Cardiac septum (tissue), 1 donor: ENCODE measurements at places on chromosomes 3 and 15.

DNA sequence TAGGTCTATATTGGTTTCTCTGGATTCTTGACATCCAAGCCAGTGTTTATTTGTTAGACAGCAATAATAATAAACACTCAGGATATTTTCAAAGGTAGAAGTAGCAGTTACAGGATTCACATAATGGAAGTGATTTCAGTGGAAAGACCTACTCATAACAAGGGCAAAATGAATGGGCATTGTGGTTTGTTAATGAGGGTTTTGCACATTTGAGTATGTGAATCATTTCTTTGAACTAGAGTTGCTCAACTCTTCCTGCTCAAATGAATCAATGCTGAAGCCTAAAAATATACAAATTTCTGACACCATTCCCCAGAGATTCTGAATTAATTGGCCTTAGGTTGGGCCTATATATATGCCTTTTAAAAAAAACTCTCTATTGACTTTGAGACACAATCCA, 4.1 kb upstream of the COL6A5 start:
- DNase-seq: no peak

- DNase-seq: no peak
Observed at GRCh38 chr3:143124601-143125520, 5.3 kb downstream of the CHST2 start.

DNA sequence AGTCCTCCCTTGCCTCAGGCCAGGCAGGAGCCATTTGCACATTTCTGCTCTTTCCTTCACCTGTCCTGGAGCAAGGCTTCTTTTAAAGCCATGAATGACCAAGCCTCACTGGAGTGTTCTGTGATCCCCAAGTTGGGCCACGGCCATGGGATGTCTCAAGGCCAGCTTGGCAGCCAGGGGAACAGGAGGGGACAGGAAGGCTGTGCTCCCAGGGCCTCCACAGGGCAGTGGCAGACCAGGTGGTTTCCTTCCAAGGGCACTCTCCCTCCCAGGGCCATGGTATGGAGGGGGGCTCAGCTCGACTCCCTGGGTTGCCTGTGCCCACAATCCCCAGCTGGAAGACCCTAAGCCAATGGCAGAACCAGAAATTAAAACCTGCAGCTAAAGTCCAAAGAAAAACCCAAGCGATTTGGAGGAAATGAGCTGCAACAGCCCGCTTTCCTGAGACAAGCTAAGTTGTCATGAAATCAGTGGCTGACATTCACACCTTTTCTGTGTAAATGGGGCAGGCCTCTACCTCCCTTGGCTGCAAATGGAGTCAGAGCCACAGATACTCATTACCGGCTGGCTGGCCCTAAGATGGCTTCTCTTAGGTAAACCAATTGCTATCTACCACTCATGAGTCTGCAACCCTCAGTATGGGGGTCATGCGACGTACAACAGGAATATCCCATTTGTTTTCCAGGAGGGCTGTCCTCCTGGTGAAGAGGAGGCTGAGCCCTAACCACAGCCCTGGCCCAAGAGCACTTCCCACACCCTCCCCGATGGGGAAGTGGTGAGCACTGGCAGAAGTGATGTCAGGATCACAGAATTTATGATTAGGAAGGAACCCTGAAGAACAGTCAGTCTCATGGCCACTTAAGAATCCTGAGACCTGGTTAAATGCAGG, 83.3 kb downstream of the SNRK start:
- no peak for DNase-seq

- DNase-seq: no peak
Observed at GRCh38 chr3:148230473-148230872, 467.2 kb upstream of the AGTR1 start.

GRCh38 chr3:25416176-25416575, 11.9 kb upstream of the RARB start:
- DNase-seq: no peak

DNA sequence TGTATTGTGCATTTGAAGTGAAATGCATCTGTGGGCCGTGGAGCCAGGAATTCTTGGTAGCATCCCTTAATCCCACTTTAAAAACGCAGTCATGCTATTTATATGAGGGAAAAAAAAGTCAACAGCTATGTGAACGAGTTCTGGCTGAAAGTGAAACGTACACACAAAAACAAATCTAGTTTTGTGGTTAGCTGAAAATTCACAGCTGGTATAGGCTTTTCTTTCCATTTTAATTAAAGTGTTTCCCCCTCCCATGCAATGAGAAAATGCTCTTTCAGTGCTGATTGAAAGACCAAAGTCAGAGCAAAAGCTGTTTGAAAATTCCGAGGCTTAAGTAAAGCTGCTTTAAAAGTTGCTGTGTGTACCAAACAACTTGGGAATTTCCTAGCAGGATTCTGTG, 297.4 kb downstream of the PLCL2 start:
- no peak for DNase-seq

GRCh38 chr3:33071181-33071580, 25.8 kb downstream of the GLB1 start:
- DNase-seq: no peak

DNA sequence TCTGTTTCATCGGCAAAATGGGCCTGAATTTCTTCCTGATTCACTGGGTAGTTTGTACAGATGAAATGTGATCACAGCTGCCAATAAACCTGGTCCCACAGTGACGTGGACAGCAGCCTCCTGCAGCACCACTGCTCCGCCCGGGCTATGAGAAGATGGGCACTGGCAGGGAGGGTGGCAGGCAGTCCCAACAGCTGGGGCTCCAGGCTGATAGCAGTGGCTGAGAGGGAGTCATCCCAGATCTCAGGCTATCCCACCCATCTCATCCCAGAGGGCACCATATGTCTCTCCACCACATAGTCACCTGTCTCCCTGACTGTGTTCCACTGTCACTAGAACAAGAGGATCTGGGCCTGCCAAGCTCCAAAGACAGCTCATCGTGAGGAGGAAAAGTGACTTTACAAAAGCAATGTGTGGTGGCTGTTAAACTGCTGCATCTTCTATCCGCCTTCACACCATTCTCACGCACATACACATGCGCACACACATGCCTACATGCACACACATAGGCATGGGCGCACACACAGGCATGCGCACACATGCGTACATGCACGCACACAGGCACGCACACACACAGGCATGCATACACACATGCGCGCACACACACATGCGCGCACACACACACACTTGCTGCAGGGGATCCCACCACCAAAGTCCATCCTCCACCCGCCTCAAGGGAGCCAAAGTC, 46.2 kb downstream of the RGMA start:
- no peak for DNase-seq

DNA sequence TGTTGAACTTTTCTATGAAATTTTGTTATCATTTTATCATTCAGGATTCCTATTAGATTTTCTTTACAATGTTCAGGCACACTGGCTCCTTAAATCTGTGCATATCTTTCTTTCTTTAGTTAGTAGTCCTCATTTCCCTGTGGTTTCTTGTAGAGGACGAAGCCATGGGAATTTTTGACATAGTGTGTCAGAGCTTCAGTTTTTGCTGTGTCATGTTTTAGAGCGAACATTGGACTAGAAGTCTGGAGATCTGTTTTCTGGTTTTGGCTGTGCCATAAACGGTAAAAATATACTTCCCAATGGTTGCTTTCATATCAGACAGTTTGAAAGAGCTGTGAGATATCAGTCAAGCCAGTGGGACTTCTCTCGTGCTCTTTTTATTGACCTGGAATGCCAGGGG, 105.2 kb downstream of the CHCHD4 start:
- no peak for DNase-seq

DNA sequence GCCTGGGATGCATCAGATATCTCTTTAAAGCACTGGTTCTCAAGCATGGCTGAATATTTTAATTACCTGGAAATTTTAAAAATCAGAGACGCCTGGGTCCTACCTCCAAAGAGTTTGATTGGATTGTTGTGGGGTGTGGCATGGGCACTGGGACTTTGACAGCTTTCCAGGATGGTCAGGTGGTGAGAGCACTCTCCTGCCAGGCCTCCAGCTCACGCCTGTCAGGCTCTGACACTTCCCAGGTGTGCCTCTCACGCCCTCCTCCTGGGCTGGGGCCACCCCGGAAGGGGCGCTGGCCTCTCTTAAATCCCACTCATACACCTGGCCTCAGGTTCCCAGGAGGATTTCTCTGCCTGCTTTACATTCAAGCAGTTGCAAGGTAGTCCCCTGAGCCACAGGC, 48.5 kb downstream of the AMOTL2 start:
- no peak for DNase-seq

- no peak for DNase-seq
Observed at GRCh38 chr3:153443961-153444360, 281.9 kb downstream of the RAP2B start.

DNA sequence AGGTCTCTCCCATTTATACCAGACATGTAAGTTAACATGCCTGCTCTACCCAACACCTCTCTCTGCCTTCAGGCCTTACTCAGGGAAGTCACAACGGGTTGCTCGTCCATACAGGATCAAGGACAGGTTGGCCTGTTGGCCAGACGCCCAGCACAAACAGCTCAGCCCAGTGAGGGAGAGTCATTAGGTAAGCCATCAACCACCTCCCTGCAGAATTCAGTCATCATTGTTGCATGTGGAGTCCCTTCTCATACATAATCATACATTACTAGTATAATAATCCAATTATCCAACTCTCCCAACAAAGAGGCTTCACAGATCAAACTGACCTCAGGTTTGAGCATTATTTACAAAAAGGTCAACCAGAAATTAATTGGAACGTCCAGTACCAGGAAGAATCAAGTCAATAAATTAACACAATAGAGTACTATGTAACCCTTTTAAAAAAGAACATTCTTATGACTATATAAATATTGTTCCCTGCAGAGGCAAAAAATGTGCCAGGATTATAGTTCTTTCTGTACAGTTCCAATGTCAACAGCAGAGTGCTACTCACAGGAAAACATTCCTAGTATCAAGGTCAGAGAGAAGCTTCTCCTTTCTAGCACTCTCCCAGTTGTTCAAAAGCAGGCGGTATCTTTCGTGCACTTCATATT, 33.2 kb downstream of the HOMER2 start:
- DNase-seq: no peak

DNA sequence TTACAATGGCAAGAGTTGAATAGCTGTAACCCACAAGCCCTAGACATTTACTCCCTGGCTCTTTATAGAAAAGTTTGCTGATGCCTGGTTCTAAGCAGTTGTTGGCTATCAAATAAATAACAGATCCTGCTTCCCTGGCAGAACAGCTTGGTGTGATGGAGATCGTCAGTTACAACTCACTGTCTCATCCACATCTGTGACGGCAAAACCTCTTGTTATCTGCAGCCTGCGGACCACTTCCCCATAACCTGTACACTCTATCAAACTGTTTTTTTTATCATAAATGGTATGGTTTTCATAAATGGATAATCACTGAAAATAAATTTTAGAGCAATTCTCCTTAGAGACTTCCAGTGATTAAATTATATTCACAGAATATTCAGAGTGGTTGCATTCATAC, 14.1 kb downstream of the ZDHHC3 start:
- no peak for DNase-seq

GRCh38 chr15:50259276-50259675, 6.2 kb downstream of the HDC start:
- DNase-seq: no peak

DNA sequence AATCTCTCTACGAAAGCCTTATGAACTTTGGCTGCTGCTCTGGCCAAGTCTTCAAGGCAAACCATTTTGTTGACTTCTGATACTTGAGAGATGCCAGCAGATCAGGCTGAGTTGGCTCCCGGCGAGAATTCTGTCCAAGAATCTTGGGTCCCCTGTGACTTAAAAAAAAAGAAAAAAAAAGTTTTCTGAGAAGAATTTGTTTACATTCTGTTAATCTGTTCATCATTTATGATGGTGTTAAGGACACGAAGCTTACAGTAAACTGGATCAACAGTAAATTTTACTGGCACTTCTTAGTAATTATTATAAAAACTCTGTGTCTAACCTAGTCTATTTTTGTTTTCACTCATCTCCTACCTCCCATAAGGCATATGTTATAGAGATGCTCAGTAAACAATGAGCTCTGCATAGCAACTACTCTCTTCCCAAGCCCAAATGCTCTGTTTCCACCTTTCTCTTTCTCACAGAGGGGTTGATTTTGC, 320.9 kb upstream of the RASGRP1 start:
- DNase-seq: no peak

DNA sequence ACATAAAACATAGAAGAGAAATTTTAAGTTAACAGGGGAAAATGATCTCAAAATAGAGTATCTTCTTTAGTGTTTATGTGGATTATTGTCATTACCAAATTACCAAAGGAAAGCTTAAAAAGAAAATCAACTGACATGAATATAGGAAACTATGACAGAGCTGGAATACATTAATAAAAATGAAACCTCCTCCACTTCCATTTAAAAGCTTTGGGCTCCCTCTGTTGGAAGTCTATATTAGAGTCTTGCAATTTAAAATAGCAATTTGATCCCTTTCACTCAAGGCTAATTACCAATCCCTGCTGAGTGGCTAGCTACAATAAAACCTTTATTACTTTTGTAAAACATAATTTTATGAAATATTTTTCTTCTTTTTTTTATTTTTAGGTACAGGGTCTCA, 61.4 kb upstream of the IMPG2 start:
- DNase-seq: no peak

DNA sequence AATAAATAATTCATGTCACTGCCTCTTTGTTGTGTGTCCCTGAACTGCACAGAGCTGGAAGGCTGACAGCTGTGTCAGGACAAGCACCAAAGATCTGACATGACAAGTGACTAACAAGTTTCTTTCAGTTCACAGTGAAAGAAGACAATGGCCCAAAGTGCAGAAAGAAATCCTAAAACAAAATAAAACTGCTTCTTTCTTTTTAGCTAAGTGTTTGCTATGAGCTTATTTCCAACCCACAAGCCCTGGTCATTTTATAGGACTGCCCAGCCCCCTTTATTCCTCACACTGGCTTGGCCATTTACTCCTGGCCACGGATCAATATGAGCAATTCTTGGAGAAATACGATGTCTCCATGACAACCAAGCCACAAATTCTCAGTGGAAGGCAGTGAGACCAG, 238.5 kb downstream of the WDR72 start:
- DNase-seq: no peak

GRCh38 chr15:31452595-31453557, 126.2 kb downstream of the KLF13 start:
- DNase-seq: no peak

DNA sequence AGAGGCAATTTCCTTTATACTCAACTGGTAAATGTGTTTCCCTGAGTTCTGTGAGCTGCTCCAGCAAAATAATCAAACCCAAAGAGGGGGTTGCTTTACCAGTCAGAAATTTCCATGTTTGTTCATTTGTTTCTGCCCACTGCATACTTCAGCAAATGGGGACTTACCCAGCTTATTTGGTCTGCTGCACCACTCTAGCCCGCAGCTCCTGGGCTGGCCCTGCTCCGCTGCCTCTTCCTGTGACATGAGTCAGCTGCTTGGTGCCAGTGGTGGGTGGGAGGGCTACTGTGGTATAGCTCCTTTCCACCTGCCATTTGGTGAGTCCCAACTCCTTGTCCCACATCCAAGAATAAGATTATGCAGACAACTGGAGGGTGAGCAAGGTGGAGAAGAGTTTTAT, 644.2 kb downstream of the MCTP2 start:
- DNase-seq: no peak

- no peak for DNase-seq
Observed at GRCh38 chr3:141147657-141148056, 84.0 kb upstream of the PXYLP1 start.

DNA sequence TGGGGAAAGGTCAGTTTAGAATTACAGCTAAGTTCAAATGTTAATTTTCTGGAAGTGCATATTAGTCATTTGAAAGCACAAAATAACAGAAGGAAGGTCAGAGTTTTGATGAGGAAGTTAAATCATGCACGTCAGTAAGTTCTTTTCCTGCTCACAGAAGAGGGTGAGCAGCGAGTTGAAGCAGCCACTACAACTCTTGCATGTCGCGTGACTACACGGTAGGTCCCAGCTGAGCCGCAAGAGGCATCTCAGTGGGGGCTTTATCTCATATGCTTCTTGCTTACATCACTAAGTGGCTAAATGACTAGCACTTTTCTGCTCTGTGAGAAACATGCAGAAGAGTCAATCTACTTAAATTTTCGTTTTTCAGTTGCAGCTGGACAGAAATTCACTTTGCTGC, 21.3 kb upstream of the SEC62 start:
- DNase-seq: no peak
